ENCODE measurements at places on chromosomes 2 and 18. TPM values are rescaled to one million over a fixed set of nuclear protein-coding genes. Genes with fewer than 3 reads are reported as not detected.

The LYPD1 gene
- 0.21 TPM for total RNA-seq

The BOK gene
- 39.1 TPM for total RNA-seq

The ACOXL gene
- 4.9 TPM for total RNA-seq

The MOCOS gene
- total RNA-seq, result 3.0 TPM

The TTC21B gene
- total RNA-seq, result 12.4 TPM

The CCDC150 gene
- 19.0 TPM for total RNA-seq

The MAT2A gene
- 547 TPM for total RNA-seq

The CD302 gene
- total RNA-seq, result 3.3 TPM

The PCARE gene
- not detected for total RNA-seq

The GALR1 gene
- total RNA-seq, result not detected

The GREB1L gene
- 11.0 TPM for total RNA-seq

The MAP2 gene
- total RNA-seq, result 44.9 TPM

The PLCD4 gene
- total RNA-seq, result 12.9 TPM

The LINC00305 gene
- not detected for total RNA-seq

The IL1R2 gene
- total RNA-seq, result 0.15 TPM

The MAL gene
- total RNA-seq, result 1.3 TPM

The REL gene
- 10.0 TPM for total RNA-seq

The CFAP221 gene
- total RNA-seq, result not detected

The CLEC4F gene
- total RNA-seq, result not detected

The GAREM2 gene
- total RNA-seq, result 12.4 TPM

The AKAIN1 gene
- not detected for total RNA-seq

The ANKRD39 gene
- total RNA-seq, result 24.4 TPM

The RTTN gene
- 16.9 TPM for total RNA-seq

The SCYGR2 gene
- not detected for total RNA-seq

The SKA1 gene
- total RNA-seq, result 22.1 TPM

The SPC25 gene
- 21.1 TPM for total RNA-seq

The NR4A2 gene
- 0.85 TPM for total RNA-seq

The RAB6C gene
- total RNA-seq, result 0.13 TPM

The FSHR gene
- total RNA-seq, result not detected

The ARID5A gene
- total RNA-seq, result 19.3 TPM

The IL1RN gene
- not detected for total RNA-seq

The SERPINB5 gene
- not detected for total RNA-seq

The DRC1 gene
- total RNA-seq, result 0.18 TPM

The SERPINB3 gene
- total RNA-seq, result not detected

The ZC3H15 gene
- 72.8 TPM for total RNA-seq

The HOXD13 gene
- total RNA-seq, result not detected

The IGFBP5 gene
- total RNA-seq, result 1.9 TPM

The SLC11A1 gene
- total RNA-seq, result 0.31 TPM

The RIT2 gene
- total RNA-seq, result not detected

The C2orf15 gene
- total RNA-seq, result 1.5 TPM

Data from Panc1 (cell line).